ENCODE measurements at places on chromosomes 1 and 21.

GRCh38 chr1:17011439-17012307, at the start of gene ATP13A2:
TSS of gene ATP13A2 (minus strand) at chr1:17011928. CDS start at chr1:17011738, 190 bp downstream.
- DNase-seq, result peak; percentile 77

- peak; percentile 64 for DNase-seq
Measured at GRCh38 chr1:8314346-8315280, 3.3 kb upstream of the SLC45A1 start.

DNA sequence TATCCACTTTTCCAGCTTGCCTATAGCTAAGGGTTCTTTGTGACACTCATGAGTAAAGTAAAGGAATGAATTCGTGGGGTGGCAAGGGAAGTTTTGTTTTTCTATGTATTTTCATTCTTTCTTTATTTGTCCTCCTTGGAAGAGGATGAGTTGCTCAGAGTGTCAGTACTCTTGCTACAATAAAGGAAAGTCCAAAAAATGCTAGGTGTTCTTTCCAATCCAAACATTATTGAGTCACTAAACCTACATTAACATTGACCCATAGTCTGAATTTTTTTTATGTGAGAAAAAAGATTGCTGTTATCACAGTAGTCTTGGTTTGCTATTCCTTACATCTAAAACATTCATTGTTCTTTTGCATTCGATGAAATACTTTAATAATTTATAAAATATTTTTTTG, 959.9 kb upstream of the ADGRL4 start:
- no peak for DNase-seq

GRCh38 chr1:109636201-109636952, 16.7 kb downstream of the AMPD2 start:
- no peak for DNase-seq

- no peak for DNase-seq
Measured at GRCh38 chr21:25970254-25970930, 200.2 kb downstream of the APP start.

All from NCI-H524 (cell line).